Stimulated activated CD8-positive, alpha-beta memory T cell treated with anti-CD3 and anti-CD28 coated beads, Interleukin-12 subunit alpha, Interleukin-12 subunit beta, amount 100 ng/mL, for 1 hour (primary cell): ENCODE measurements at places on chromosomes 6 and 20.

GRCh38 chr6:119073307-119074051 is 5.0 kb downstream of the FAM184A start:
- DNase-seq: no peak

DNA sequence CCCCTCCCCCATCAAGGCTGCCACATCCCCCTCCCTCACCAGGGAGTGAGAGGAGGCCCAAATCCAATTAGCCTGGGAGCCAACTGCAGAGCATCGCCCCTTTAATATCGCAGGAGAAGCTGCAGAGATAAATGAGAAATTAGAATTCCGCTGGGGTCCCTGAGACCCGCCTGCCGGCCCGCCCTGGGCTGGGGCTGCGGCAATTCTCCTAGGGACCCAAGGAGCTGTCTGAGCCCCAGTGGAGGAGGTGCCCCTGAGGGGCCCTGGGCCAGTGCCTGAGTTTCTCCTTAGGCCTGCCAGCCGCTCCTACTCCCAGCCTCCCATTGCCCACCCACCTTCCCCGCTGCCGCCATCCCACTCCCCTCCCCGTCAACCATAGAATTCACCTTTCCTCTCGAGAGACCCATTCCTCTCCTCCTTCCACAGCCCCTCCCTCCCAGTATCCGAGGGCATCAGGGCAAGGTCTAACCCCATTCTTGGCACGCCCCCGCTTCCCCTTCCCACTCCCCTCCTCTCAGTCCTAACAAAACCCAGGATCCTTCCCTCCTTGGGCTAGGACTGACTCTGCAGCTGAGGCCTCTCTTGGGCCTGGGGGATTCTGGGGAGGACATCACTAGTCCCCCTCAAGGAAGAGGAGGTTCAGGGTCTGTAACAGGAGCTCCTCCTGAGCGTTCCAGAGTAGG is 20.0 kb upstream of the CDH22 start:
- no peak for DNase-seq

DNA sequence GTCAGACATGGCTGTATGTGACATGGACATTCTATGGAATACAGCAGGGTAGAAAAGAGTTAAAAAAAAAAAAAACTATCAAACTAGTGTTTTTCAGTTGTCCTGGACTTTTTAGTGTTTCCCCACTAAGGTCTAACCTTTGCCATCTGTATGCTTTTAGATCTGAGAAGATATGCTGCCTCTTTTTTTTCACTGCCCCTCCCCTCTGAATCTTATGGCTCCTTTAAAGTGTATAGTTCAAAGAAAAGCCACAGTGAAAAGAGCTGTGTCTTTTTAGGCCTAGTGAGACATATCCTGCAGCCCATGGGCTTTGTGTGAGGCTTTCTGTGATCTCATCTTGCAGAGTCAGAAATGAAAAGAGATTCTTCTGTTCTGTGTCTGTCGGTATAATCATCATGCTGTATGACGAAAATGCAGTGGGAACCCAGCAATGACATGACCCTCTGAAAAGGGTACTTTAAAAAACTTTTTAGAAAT is 29.3 kb downstream of the ADGRG6 start:
- DNase-seq: no peak

DNA sequence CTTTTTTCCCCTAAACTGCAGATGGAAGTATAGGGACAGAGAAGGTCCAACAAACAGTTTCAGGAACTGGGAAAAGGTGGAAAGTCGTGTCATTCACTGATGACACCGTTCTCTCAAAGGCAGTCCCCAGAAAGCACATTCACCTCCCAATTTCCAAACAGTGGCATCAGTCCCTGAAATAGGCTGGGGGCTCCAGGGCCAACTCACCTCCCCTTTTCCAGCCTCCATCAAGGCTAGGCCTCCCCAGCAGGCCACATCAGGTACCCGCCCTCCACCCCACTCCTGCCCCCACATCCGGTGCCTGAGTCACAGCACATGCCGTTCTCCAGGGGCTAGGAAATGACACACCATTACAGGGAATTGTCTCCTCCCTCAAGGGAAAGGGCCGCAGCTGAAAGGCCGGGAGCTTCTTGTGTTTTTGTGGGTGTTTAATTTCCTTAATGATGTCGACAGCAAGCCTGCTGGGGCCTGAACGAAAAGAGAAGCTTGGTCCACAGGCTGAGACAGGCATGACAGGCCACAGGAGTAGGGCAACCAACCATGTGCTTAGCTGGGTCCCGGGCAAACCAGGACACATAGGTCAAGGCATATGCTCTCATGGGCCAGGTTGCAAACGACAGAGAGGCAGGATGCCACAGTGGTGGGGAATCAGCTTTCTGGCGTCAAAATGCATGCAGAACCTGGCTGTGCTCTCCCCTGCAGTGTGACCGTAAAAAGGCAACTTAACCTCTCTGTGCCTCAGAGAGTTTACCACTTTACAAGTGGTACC is 39.2 kb downstream of the ZMYND8 start:
- DNase-seq: peak; percentile 22

GRCh38 chr6:100346203-100346602 is 118.5 kb downstream of the SIM1 start:
- no peak for DNase-seq

DNA sequence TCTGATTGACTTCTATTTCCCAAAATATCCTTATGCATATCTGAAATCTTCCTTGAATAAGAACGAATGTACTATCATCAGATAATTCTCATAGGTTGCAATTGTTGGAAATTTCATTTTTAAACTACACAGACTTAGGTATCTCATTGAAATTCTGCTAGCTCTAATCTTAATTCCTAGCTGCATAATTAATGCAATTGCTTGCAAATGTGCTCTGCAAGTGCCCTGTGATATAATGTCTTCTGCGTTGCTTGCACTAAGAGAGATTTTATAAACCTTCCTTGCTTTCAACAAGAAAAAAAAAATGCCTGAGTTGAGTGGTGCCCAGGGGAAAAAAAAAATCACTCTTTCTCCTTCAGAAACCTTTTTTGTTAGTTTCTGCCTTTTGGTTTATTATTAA is 354.9 kb downstream of the TFAP2A start:
- DNase-seq: no peak

DNA sequence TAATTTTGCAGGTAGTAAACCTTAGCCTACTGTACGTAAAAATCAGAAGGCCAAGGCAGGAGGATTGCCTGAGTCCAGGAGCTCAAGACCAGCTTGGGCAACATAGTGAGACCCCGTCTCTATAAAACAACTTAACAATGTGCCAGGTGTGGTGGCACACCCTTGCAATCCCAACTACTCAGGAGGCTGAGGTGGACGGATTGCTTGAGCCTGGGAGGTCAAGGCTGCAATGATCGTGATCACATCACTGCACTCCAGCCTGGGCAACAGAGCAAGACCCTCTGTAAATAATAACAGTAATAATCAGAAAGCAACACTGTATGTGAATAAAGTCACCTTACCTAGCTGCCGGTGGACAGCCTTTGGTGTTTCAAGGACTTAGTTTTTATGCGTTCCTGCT is 48.9 kb downstream of the MTHFD1L start:
- no peak for DNase-seq

GRCh38 chr20:3239867-3240775 is 1.1 kb upstream of the SLC4A11 start:
- no peak for DNase-seq

- DNase-seq: peak; percentile 71
These were observed 44.6 kb downstream of the SYNJ2 start for GRCh38 chr6:158026054-158026900.

- DNase-seq: no peak
These were observed 408.9 kb downstream of the CDKAL1 start for GRCh38 chr6:20943040-20943627.

DNA sequence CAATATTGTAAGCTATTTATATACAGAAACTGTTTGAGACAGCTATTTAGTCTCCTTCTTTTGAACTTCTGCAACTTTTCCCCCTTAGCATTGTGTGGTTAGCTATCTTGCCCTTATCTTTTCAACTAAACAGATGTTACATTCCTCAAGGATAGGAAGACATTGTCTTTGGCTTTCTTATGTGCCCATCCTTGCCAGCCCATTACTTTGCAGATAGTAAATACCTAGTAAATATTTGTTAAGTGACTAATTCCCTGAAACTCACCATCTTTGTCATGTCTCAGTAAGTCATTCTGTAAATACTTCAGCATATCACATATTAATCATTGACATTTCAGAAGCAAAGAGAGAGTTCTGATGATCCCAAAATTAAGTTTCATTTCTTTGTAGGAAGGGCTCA is 69.1 kb upstream of the FLRT3 start:
- no peak for DNase-seq

DNA sequence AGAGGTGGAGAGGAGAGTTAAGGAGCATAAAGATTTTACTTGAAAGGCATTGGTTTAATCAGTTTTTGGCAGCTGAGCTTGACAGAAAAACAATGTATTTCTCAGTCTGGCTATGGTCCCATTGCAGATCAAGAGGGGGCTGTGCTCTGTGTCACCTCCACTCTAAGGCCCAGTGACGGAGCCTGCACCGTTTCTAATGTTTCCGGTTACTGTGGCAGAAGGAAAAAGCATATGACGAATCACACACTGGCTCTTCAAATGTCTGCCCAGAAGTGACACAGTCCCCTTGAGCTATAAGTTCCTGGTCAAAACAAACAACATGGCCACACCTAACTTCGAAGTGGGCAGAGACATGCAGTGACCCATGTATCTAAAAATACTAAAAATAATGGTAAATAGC is 372.0 kb downstream of the PLCB1 start:
- DNase-seq: no peak

DNA sequence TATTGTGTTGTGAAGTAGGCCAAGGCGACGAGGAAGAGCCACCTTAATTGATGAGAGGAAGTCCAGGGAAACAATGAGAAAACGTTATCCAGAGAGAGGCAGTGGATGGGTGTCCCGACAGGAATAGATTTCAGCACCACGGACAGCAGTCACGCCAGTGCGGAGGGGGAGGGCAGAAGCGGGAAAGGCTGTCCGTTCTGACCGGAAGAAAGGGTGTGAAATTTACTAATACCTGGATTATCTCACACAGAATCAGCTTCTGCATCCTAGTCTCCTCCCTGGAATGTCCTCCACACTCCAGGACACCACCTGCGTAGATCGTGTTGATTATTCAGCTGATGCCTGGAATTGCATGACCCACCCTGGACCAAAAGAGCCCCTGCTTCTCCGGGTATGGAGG is 7.4 kb upstream of the BPIFA3 start:
- DNase-seq: no peak

- no peak for DNase-seq
These were observed 12.2 kb downstream of the PPARD start for GRCh38 chr6:35354361-35355135.

DNA sequence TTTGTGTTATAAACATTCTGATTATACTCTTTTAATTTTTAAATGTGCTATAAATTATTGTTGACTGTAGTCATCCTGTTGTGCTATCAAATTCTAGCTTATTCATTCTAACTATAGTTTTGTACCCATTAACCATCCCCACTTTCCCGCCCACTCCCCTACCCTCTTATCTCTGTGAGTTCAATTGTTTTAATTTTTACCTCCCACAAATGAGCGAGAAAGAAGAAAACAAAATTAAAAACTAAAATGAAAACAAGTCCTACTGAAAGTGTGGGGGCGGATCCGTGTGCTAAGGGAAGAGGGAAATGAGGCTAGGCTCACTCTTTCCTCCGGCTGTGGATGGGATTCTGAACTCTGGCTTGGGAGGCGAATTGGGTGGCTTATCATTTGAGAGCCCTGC is 6.6 kb upstream of the ZNF831 start:
- no peak for DNase-seq

DNA sequence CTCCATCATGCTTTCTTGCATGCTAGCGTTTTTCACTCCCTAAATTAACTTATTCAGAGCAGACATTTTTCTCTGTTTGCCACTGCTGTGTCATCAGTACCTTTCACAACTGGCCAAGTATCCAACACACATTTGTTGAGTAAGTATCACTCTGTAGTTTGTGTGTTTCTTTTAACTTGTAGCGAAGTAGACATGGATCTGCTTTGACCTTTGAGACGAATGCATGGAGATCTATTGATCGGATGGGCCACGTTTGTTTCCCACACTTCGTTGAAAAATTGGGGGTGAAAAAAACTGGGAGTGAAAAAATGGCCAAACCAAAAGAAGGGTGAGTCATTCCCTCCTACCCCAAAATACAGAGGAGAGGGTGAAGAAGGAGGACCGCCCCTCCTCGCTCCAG is 12.9 kb upstream of the SLC9A8 start:
- DNase-seq: no peak

DNA sequence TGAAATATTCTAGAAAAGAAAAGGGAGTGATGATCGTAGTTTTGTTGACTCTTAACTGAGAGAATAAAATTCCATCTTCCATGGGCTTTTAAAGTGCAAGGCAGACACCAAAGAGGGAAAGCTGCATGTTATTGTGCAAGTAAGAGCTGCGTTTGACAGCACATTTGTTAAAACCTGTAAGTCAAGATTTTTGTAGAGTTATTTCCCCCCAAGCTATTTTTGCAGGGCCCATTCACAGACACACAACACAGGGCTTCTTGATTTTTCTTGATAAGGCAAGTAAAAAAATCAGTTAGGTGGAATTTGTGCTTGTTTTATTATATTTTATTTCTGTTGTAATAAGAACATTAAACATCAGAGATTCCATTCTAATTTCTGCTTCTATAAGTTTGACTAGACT is 13.8 kb downstream of the CFAP206 start:
- DNase-seq: no peak

DNA sequence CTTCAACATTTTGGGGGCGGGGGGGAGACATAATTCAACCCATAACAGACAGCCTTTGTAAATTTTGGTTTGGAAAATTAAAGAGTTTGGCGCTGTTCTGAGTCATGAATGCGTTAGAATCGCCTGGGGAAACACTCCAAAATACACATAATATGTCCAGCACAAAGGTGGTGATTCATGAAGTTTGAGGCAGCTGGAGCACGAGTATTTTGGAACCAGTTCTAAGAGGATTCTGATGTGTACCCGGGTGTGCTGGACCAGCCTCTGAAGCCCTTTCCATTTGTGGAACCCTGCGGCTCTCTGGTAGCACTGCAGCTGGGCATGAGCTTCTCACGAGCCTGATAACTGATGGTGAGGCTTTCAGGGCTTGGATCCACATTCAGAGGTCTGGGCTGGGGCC is 4.7 kb downstream of the GMPR start:
- DNase-seq: no peak

DNA sequence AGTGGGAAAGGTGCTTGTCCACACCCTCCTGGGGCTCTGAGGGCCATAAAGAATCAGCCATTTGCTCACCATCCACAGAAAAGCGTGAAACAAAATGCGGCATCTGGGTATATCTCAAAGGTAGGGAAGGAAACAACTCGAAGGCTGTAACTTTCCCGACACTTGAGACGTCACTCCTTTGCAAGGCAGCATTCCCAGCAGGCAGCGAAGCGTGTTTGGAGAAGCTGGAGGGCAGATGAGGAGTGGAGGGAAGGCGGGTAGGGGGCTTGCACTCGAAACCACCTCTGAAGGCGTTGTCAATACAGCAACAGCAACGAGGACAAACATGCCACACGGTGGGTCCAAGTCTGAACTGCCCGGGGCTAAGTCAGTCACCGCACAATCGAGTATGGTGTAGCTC is 98.4 kb downstream of the FOXC1 start:
- DNase-seq: no peak
